ENCODE measurements at places on chromosomes 2 and 18.

DNA sequence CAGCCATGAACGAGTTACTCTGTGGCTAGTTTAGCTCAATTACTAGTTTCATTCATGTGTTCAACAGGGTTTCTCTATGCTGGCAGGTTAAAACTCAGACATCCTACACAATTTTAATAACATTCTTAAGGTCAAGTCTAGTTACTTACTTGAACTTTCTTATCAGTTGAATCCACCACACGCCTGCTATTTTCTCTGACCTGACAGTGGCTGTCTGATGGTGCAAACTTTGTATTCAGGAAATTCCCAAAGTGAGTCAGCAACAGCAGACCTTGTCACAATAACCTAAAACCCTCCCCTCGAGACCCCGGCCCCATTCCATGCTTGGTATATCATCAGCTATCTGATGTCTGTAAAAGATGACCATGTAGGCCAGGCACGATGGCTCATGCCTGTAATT is 20.8 kb upstream of the CIDEA start:
- DNase-seq: no peak

DNA sequence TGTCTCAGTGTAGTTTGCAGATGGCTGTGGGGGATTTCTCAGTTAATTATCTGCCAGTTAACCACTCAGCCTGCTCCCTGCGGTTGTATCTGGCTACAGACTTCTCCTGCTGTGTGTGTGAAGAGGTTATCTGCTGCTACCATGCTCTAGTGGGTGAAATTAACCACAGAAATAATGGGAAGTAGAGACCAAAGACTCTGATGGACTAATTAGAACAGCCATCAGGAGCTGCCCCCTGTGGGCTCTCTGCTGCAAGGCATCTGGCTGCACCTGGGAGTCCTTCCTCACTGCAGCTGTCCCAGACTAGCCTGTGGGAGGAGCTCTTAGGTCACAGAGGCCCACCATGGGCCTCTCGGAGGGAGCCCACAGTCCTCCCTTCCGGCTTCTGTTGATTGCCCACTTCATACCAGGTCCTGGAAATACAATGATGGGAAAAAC is 66.6 kb downstream of the CTIF start:
- DNase-seq: no peak

GRCh38 chr2:171098607-171099006 is 62.1 kb downstream of the TLK1 start:
- no peak for DNase-seq

DNA sequence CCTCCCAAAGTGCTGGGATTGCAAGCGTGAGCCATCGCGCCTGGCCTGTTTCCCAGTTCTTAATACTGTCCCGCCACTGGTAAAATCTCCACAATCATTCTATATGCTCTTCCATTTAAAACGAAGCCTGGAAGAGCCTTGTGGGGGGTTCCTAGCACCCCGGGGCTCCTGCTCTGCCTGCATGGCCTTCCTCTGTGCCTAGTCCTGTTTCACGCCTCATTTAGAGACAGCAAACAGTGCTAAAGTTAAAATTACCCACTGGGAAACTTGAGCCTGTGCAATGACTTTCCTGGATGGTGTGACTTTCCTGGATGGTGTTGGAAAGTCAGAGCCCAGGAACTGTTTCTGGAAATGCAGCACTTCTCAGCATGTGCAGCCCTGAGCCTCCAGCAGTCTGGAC is 55.0 kb downstream of the INPP5D start:
- DNase-seq: no peak

GRCh38 chr2:28188436-28188835 is 204.2 kb upstream of the FOSL2 start:
- no peak for DNase-seq

GRCh38 chr2:5176764-5177163 is 515.4 kb upstream of the SOX11 start:
- DNase-seq: no peak

GRCh38 chr18:63240531-63241316 is 78.8 kb downstream of the BCL2 start:
- no peak for DNase-seq

DNA sequence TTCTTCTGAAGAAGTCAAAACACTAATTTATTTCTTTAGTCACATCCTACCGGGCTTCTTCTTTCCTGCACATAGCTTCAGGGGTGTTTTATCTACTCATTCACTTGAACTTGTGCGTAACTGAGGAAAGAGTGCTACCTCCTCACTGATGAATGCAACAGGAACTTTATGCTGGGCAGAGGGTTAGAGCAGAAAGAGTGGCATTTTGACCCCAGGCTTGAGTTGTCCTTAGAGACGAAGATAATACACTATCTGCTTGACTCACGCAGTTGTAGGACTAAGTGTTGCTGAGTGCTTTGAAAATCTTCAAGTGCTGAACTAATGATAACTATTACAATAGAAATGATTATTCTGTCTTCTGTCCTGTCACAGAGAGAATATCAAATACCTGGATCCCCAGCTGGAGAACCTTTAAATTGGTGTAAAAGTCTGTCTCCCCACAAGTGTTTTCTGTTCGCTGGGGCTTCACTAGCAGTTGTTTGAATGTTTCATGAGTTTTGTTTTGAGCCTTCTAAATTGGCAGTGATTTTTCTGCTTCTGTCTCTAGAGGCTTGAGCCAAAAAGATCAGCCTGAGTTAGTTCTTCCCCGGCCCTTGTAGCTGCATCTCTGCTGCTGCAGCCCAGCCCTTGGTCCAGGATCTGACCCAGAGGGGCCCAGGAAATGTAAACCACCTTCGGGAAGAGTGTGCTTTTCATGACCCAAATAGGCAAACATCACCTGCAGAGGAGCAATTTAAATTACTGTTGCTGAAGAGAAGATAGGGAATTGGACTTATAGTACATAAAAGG is 86.3 kb upstream of the LGALSL start:
- no peak for DNase-seq

- no peak for DNase-seq
Measured at GRCh38 chr2:14148216-14148615, 484.3 kb upstream of the LRATD1 start.

- DNase-seq: no peak
Measured at GRCh38 chr2:209517436-209517835, 93.6 kb downstream of the MAP2 start.

- DNase-seq: no peak
Measured at GRCh38 chr18:22613788-22614187, 196.1 kb upstream of the CTAGE1 start.

DNA sequence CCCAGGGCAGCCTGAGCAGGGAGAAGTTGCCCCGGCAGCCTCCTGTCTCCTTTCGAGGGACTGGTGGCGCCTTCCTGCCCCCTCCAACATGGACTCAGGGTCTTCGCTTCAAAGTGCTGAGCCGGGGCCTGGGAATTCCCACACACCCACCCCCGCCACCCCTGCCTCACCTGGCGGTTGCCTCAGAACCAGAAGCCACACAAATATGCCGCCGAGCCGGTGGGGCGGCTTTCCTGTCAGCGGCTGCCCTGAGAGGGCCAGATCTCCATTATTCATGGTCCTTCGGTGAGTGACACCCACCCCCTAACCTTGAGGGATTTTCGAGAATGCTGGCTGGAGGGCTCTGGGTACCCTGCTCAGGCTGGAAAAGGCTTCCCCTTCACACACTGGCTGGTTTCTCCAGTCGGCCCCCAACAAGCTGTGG is 71.7 kb downstream of the SMAD7 start:
- DNase-seq: no peak

GRCh38 chr2:173568054-173568453 is 213.4 kb downstream of the CDCA7 start:
- DNase-seq: no peak

DNA sequence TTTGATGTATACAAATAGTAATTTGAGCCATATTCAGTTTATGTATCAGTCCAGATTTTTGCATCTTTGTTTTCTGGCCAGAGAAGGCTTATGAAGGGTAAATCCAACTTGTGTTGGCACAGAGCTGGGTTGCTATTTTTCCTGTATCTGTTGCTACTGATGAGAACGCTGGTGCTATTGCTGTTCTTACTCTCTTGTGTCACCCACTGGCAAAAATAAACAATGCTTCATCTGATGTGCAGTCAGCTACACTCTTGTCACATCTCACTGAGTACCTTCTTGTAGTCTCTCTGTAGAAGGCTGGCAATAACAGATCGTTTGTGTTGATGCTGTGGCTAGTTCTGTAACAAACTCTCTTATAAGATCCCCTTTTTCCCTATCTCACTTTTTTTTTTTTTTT is 323.4 kb downstream of the CDH19 start:
- DNase-seq: no peak

GRCh38 chr2:201313362-201313761 is 43.8 kb downstream of the FLACC1 start:
- no peak for DNase-seq

DNA sequence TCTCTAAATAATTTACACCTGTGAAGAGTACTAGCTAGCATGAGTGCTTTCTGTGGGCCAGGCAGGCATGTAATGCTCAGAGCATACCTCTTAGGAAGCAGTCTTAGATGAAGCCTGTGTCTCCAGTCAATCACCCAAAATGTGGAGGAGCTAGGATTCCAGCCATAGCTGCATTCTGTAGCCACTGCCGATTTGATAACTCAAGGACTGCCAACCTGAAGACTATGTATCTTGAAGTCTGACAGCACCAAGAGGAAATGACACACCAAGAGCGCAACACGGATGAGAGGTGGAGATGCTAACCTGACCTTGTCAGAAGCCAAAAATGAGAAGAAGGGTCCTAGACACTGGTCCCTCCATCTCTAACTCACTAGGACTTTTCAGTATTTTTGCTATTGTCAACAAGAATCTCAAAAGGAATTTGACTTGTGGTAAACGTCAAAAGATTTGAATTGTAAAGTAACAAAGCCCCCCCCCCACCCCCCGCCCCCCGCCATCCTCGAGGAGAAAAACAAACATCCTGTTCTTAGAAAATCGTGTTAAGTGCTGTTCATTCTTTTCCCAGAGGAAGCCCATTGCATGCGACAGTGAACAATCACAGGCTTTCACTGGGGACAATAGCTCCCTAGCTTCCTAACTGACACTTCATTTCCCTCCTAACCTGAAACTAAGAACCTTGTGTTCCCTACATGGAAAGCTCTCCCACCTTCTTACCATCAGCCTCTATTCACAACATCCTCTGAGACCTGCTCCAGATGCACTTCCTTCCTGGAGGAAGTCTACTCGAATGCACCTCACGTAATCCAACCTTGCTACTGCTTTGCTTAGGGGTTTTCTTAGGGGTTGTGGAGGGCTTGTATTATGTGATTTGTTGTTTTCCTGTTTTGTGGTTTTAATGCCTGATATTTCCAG is 14.7 kb downstream of the CDC42EP3 start:
- no peak for DNase-seq

GRCh38 chr18:910247-910646 is 5.6 kb downstream of the ADCYAP1 start:
- no peak for DNase-seq

DNA sequence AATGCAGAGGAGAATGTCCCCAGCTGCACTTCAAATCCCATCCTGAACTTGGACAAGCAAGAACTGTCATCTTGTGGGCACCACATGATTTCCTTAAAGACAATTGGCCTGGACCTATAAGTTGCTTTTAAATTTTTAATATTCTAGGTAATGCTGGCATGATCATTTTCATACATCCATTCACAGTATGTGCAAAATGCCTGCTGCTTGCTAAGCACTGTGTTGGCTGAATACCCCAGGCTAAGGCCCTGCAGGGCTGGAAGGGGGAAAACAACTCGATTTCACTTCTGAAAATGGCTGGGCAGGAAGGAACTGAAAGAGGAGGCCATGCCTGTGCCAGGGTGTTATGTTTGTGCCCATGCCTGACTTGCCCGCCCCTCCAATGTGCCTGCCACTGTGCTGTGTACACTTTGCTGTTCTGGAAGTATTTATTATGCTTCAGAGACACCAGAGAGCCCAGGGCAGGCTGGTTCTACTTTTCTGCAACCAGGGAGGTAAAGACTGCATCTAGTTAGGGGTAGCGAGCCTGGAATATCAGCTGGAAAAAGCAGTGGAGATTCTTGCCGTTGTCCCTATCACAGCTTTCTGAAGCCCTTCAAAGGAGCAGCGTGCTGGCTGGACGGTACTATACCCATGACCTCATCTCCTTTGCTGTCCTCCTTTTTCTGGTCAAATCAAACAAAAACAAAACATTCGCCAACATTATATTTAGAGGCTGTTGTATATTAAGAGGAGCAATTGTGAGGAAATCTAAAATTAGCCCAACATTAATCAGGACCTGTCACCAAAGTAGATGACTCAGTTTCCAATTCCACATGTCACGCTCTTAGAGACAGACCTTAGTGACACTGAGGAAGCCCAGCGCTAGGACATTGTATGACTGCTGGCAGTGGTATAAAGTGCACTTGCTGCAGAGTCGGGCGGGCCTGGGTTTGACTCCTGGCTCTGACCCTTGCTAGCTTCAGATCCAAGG is 158.1 kb downstream of the DDX1 start:
- no peak for DNase-seq

DNA sequence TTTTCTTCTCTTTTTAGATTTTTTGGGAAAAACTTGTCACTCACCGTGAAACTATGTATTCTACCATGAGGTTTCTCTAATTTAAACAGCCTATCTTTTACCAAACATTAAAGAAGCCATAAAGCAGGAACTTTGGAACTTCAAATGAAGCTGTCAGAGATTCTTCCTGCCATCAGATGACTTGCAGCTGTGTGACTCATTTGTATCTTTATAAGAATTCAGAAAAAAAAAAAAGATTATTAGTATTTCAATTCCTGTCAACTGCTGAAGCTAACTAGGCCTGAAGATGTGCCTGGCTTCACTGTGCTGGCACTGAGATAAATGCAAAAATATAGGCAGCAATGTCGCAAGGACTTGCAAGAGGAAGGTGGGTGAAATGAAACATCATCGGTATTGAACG is 1399.1 kb upstream of the PIK3C3 start:
- no peak for DNase-seq

DNA sequence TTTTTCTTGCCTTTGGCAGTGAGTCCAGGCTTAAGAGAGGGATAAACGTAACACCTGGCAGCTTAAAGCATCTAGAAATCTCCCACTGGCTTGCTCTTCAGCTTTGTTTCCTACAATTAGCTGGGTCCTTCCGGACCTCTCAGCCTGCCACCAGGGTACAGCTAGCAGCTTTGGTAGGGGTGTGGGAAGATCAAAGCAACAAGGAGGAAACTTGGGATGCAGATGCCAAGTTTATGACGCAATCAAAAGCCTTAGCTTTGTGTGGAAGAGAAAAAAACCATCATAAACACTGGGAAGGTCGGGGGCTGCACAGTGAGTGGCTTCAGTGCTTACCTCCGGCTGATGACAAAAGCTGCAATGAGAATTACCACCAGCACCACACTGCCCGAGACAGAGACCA is 116.9 kb downstream of the EPHA4 start:
- no peak for DNase-seq

- DNase-seq: no peak
Measured at GRCh38 chr2:150136401-150136800, 351.1 kb downstream of the RND3 start.

- DNase-seq: no peak
Measured at GRCh38 chr2:81195017-81195773, 890.6 kb upstream of the LRRTM1 start.

Data from fibroblast of the conjunctiva (primary cell).